Body of pancreas (tissue), 4 donors: ENCODE measurements at places on chromosomes 3 and 15. TPM values are rescaled to one million over a fixed set of nuclear protein-coding genes. Genes with fewer than 3 reads are reported as not detected.
A peak's percentile ranks its signal among the peaks of the same experiment; 100 is the strongest.

The ITIH4 gene
- total RNA-seq: 60.7 TPM

The ATP2B2 gene
- not detected for total RNA-seq

The TMEM40 gene
- not detected for total RNA-seq

The CKMT1B gene
- 13.5 TPM for total RNA-seq

GRCh38 chr15:32030795-32031194 is 480 bp downstream of the CHRNA7 start:
- H3K27ac ChIP-seq: peak overlapping the region; percentile 35
- no peaks in the 10 kb centered on the region for H3K36me3 ChIP-seq
- peak overlapping the region; percentile 73 for H3K4me3 ChIP-seq
- DNase-seq: peak; percentile 14

GRCh38 chr3:196108075-196108743 is 26.3 kb upstream of the TFRC start:
- no peaks in the 10 kb centered on the region for H3K4me1 ChIP-seq
- H3K4me3 ChIP-seq: no peak overlapping the region
- H3K27ac ChIP-seq: no peak overlapping the region
- DNase-seq: no peak
- no peaks in the 10 kb centered on the region for H3K27me3 ChIP-seq
- H3K36me3 ChIP-seq: no peaks in the 10 kb centered on the region

DNA sequence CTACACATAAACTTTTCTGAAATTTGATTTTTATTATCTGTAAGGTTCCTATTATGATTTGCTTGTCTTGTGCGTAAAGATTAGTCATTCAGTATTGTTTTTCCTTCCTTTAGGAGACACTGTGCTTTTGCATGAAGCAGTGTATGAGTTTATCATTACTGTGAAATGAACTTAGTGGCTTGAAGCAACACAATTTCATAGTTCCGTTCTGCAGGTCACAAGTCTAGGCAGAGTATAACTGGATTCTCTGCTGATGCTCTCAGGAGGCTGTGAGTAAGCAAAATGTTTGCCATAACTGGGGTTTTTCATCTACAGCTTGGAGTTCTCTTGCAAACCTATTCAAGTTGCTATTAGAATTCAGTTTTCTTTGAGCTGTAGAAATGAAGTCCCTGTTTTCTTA is 1136.1 kb downstream of the OTOL1 start:
- no peak for DNase-seq
- H3K27ac ChIP-seq: no peak overlapping the region
- H3K36me3 ChIP-seq: no peaks in the 10 kb centered on the region
- no peak overlapping the region for H3K4me3 ChIP-seq
